ENCODE measurements at places on chromosomes 2 and 18.

DNA sequence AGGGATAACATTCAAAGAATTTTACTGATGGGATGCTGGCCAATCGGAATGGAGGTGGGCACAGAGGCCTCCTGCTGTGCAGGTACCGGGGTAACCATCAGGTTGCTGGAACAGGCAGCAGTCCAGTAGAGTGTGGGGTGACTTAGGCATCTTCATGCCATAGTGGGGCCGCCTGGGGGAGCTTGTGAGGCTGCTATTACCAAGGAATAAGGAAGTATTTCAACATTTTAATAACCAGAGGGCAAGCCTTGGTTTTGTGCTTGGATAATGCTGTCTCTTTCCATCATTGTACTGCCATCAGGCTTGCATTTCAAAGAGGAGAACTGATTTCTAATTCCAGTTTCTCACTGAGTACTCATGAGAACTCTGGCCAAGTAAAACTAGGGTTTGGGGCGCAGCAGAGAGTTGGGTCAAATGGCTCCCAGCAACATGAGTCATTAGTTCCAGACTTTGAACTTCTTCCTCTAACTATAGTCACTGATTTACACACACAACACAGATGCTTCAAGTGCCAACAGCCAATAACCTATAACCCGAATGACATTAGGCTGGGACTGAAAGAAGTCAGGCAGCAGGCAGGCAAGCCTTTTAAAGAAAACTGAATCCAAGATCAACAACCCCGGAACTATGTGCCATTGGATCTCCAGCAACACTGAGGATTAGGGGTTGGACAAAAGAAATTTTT is 56.1 kb upstream of the FHL2 start:
- no peak for DNase-seq
- peaks cover 12% of the 10 kb centered on the region for H3K4me1 ChIP-seq
- H3K27me3 ChIP-seq = no peaks in the 10 kb centered on the region

DNA sequence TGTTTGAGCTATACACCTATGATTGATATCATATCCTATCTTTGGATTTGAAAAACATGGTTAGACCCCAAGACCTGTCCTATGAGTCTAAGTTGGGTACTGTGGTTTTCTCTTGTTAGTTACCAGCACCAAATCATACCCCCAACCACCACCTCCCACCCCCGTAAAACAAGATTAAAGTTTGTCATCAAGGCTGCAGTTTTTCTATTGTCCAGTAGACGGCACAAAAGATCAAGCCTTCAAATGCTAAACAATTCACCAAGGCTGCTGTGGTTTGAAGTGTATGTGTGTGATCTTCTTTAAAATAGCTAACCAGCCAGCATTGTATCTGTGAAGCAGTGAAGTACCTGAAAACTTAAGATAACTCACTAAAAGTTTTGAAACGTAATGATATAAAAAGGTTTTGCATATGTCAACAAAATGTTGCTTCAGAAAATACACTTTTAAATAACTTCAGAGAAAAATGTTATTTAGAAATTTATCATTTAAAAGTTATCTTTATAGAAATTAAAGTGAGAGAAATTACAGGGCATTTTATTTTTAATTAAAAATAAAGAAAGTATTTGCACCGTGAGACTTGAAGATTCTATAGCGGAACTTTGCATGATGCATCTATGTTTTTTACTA is 5.8 kb upstream of the MEIS1 start:
- peaks cover 20% of the 10 kb centered on the region for H3K4me1 ChIP-seq
- H3K4me3 ChIP-seq = no peak overlapping the region
- H3K27ac ChIP-seq = no peak overlapping the region
- H3K36me3 ChIP-seq = peaks cover 5% of the 10 kb centered on the region

DNA sequence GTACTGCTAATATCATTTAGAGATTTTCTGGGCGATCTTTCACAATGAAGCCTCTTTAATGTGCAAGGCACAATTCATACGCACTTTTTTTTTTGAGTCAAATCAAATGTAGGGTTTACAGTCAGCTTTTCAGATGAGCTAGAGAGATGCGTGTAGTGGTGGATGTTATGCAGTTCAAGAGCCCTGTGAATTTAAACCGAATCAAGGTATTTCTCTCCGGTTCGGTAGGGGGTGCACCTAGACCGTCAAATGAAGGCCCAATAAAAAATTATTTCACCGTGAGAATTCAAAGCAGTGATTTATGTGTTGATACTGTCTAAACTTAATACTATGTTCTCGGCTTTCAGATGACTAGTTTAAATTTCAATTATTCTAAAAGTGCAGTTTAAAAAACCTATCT is 1.1 kb downstream of the PTH2R start:
- DNase-seq = no peak
- H3K36me3 ChIP-seq = no peaks in the 10 kb centered on the region
- H3K4me1 ChIP-seq = peaks cover 7% of the 10 kb centered on the region

GRCh38 chr2:49416252-49416651 is 261.9 kb upstream of the FSHR start:
- no peak overlapping the region for H3K27ac ChIP-seq
- DNase-seq = no peak
- H3K36me3 ChIP-seq = no peaks in the 10 kb centered on the region
- H3K4me1 ChIP-seq = no peaks in the 10 kb centered on the region

- peaks cover 15% of the 10 kb centered on the region for H3K27me3 ChIP-seq
- no peak overlapping the region for H3K27ac ChIP-seq
- no peak for DNase-seq
- no peaks in the 10 kb centered on the region for H3K36me3 ChIP-seq
Measured at GRCh38 chr2:224405412-224405811, 3.5 kb upstream of the FAM124B start.

GRCh38 chr2:99238599-99238998 is 16.9 kb downstream of the LYG2 start:
- H3K36me3 ChIP-seq = peaks cover 4% of the 10 kb centered on the region
- no peaks in the 10 kb centered on the region for H3K27me3 ChIP-seq
- no peaks in the 10 kb centered on the region for H3K4me1 ChIP-seq
- H3K4me3 ChIP-seq = no peak overlapping the region
- H3K27ac ChIP-seq = no peak overlapping the region

DNA sequence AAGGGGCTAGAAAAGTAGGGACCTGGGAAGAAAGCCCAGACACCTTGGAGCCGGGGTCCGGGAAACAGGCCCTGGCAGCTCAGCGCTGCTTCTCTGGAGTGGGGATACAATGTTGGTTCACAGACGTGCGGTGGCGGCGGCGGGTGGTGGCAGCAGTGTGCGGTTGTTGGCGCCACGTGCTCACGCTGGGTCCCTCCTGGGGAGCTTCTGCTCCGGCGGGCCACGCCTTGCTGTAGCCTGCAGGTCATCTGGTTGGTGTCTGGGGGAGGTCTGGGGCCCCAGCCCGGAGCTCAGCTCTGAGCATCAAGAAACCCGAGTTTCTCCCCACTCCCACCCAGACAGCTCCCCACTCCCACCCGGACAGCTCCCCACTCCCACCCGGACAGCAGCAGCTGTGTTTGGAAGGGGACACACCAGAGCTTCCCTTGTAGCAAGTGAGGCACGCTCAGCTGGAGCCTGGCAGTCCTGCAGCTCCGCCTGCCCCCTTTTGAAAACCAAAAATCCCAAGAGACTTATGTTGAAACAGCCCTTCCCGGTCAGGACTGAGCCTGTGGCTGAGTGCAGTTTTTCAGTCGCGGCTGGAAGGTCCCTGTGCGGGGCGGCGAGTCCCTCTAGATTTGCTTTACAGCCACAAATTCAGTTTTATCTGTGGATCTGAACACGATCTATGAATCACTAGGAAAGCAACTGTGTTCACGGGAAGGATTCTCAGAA is 46.9 kb downstream of the NFATC1 start:
- no peaks in the 10 kb centered on the region for H3K27me3 ChIP-seq
- H3K27ac ChIP-seq = no peak overlapping the region
- H3K4me1 ChIP-seq = peaks cover 56% of the 10 kb centered on the region
- H3K4me3 ChIP-seq = no peak overlapping the region
- H3K36me3 ChIP-seq = peaks cover 17% of the 10 kb centered on the region
- no peak for DNase-seq

- peaks cover 54% of the 10 kb centered on the region for H3K4me1 ChIP-seq
- DNase-seq = no peak
- no peaks in the 10 kb centered on the region for H3K36me3 ChIP-seq
- H3K27me3 ChIP-seq = no peaks in the 10 kb centered on the region
- peak overlapping the region; percentile 27 for H3K27ac ChIP-seq
- H3K4me3 ChIP-seq = no peak overlapping the region
Measured at GRCh38 chr2:8438996-8439395, 242.9 kb upstream of the ID2 start.

DNA sequence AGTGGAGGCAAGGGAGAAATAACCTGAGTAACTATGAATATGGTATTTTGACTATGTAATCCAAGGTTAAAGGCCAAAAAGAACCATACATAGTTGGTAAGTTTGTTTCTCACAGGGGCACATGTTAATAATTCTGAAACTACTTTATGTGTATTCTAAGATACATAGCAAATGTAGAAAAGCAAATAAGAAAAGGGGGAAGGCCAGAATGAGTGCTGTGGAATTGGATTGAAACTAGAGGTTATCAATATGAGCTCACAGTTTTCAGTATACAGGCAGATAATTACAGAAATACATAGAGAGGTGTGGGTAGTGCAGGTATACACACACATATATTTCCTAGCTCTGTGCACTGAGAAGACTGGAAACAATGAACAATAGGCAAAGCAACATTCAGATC is 13.7 kb downstream of the INO80C start:
- no peak overlapping the region for H3K4me3 ChIP-seq
- peaks cover 26% of the 10 kb centered on the region for H3K36me3 ChIP-seq
- no peak for DNase-seq
- no peak overlapping the region for H3K27ac ChIP-seq

GRCh38 chr18:49061239-49061990 is 110.7 kb upstream of the SMAD7 start:
- no peaks in the 10 kb centered on the region for H3K27me3 ChIP-seq
- no peak for DNase-seq
- H3K27ac ChIP-seq = no peak overlapping the region
- H3K4me3 ChIP-seq = no peak overlapping the region

GRCh38 chr2:234162861-234163260 is 112.4 kb downstream of the SPP2 start:
- H3K4me1 ChIP-seq = peaks cover 28% of the 10 kb centered on the region
- H3K36me3 ChIP-seq = no peaks in the 10 kb centered on the region
- H3K4me3 ChIP-seq = no peak overlapping the region
- no peaks in the 10 kb centered on the region for H3K27me3 ChIP-seq
- no peak overlapping the region for H3K27ac ChIP-seq
- no peak for DNase-seq

DNA sequence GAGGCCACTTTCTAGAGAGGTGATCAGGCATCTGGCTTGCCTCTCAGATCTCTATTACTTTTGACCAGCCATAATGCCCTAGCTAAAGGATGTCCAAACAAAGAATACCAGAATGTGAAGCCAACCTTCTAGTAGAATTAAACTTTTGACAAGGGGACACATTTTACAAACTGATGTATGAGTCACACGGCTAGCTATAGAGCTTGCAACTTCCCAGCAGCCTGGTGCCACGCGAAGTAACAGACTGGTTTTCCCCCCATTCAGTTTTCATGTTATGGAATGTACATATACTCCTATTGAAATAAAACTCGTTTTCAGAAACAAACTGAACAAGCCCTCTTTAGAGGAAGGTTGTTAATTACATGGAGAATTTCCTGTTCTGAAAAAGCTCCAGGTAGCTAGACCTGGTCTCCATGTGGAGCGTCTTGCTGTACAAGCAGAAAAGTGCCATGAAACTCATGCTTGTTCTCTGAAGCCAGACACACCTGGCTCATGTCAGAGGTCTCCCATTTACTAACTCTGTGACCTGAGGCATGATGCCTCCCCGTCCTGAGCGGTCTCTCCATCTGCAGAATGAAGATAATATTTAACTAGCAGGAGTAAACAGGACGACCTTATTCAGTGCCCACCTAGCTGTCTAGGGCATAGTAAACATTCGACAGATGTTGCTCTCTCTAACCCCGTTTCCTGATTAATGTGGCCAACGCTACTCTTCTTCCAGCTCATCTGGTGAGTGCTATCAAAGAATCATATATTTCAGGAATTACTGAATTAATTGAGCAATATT is 81.5 kb upstream of the MAP3K20 start:
- H3K4me3 ChIP-seq = no peak overlapping the region
- DNase-seq = no peak
- peaks cover 3% of the 10 kb centered on the region for H3K27me3 ChIP-seq
- no peak overlapping the region for H3K27ac ChIP-seq
- H3K4me1 ChIP-seq = no peaks in the 10 kb centered on the region
- H3K36me3 ChIP-seq = no peaks in the 10 kb centered on the region

- no peak overlapping the region for H3K27ac ChIP-seq
- no peaks in the 10 kb centered on the region for H3K4me1 ChIP-seq
- no peak for DNase-seq
- H3K36me3 ChIP-seq = no peaks in the 10 kb centered on the region
- no peaks in the 10 kb centered on the region for H3K27me3 ChIP-seq
- H3K4me3 ChIP-seq = no peak overlapping the region
Measured at GRCh38 chr18:27213123-27213717, 28.1 kb upstream of the CHST9 start.

- H3K36me3 ChIP-seq = peaks cover 5% of the 10 kb centered on the region
- no peak overlapping the region for H3K27ac ChIP-seq
- DNase-seq = peak; percentile 24
- H3K4me1 ChIP-seq = peaks cover 2% of the 10 kb centered on the region
- no peak overlapping the region for H3K4me3 ChIP-seq
Measured at GRCh38 chr2:27754138-27754588, 17.4 kb upstream of the MRPL33 start.

- H3K36me3 ChIP-seq = no peaks in the 10 kb centered on the region
- peaks cover 10% of the 10 kb centered on the region for H3K4me1 ChIP-seq
- no peak for DNase-seq
- H3K4me3 ChIP-seq = no peak overlapping the region
- no peak overlapping the region for H3K27ac ChIP-seq
Measured at GRCh38 chr2:990970-991369, 40.3 kb downstream of the SNTG2 start.

GRCh38 chr2:99623613-99624012 is 133.8 kb upstream of the REV1 start:
- H3K4me3 ChIP-seq = no peak overlapping the region
- H3K36me3 ChIP-seq = no peaks in the 10 kb centered on the region
- no peak overlapping the region for H3K27ac ChIP-seq
- no peak for DNase-seq

- no peaks in the 10 kb centered on the region for H3K4me1 ChIP-seq
- H3K4me3 ChIP-seq = no peak overlapping the region
- DNase-seq = no peak
- no peaks in the 10 kb centered on the region for H3K36me3 ChIP-seq
- no peak overlapping the region for H3K27ac ChIP-seq
Measured at GRCh38 chr2:226124548-226125011, 675.0 kb downstream of the IRS1 start.

Measured in naive thymus-derived CD8-positive, alpha-beta T cell (primary cell).